ENCODE measurements at places on chromosomes 6 and 20.

DNA sequence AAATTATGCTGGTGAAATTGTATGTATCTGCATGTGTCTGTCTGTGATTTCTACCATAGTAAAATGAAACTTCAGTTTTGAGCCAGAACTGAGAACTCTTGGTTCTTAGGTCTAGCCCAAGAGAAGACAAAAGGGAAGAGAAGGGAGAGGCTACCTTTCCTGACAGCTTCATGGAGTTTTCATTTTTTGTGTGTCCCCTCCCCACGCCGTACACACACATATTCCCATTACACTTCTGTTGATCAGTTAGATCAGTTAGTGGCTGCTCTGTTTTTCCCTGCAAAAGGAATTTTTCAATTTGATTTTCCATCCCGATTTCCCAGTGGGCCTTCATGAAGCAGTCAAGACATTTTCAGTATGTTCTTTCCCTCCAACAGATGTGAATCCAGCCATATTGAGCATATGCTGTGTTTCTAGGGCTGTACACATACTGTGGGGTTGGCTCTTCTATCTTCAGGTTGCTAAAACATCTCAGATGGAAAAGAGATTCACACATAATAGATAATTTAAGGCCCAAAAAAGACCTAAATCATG, 52.5 kb downstream of the HIVEP1 start:
- DNase-seq = no peak

DNA sequence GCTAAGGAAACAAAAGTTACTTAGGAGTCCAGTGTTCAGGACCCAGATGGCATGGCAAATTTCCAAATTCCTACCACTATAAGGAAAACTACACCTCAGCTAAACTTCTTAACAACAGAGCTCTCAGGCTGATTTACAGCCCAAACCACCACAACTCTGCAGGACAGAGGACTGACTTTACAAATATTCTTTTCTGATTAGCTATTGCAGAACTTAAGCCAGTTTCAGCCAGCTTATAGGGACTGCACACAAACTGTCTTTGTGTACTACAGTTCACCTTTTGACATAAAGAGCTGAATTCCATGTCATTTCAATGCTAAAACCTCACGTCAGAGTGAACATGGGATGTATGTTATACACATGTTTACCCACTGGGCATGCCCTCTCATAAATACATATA, 305.4 kb downstream of the KHDRBS2 start:
- DNase-seq = no peak

DNA sequence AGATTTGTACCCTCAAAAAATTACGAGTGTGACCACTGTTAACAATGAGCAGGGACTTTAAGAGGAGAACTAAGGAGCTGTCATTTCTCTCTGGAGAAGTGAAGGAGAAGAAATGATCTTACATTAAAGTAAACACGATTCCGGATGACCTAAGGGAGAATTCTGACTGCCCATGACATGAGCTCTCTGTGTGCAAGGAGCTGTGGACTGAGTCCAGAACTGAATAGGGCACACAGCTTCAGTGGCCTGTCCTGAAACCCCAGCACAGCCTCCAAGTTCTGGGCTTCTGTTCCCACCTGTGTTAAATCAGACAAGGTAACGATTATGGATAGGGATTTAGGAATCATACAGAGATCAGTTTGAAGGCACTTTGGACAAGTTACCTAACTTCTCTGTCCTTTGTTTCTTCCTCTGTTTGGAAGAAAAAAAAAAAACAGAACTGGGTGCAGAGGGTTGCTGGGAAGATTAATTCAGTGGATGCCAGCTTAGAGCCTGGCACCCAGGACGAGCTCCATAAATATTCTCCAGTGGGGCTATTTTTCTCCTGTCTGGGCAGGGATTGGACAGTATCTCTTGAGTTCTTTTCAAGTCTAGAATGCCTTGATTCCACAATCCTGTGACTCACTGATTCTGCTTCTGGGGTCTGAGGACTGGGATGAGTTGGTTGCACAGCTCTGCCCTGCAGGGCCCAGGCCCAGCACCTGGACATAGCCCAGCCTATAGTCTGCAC, 65.7 kb downstream of the MRPL14 start:
- DNase-seq = no peak

DNA sequence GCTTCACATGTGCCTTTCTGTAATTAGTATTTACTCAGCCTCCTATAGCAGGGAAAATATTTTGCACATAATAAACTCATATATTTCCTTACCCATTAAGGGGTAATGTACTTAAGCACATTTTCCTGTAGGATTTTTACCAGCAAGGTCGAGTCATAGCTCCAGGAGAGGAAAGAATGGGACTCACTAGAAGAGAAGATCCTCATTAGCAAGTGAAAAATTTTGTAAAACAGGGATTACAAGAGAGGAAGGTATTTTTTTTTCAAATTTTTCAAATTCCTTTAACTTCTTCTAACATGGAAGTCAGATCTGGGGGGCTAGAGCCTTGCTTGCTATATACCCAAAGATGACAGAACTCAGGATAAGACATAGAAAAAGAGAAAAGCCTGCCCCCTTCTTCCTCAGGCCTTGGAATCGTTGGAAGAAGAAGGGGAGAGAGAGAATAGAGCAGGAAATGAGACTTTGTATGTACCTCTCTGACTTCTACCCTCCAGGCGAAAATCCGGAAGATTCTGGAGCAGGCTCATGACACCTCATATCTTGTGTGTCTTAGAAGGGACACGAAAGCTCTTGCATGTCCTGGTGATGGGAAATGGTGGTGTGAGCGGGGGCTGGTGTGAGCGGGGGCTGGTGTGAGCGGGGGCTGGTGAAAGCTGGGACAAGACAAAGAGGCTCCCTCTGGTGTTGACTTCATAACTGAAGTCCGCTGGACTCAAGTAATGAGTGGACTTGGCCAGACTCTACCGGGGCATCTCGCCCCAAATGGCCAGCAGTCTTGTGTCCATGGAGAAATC, 256.9 kb upstream of the PLCB4 start:
- DNase-seq = no peak

GRCh38 chr6:153062516-153062915, 60.0 kb upstream of the MTRF1L start:
- no peak for DNase-seq

DNA sequence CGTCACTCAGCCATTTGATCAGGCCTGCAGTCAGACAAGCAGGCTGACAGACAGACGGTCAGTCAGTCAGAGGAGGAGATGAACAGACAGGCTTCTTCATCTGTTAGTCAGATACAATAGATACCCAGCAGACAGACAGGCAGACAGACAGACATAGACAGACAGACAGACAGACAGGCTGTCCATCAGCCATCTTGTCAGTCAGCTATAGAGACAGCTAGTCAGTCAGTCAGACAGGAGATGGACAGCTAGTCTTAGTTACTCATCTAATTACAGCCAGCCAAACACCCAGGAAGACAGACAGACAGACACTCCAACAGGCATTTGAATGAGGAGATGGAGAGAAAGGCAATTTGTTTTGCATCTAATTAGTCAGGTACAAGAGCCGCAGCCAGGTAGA, 36.4 kb downstream of the KCNB1 start:
- no peak for DNase-seq

GRCh38 chr20:44396369-44397130, 41.1 kb downstream of the HNF4A start:
- DNase-seq = no peak

- DNase-seq = no peak
Observed at GRCh38 chr6:42710316-42710715, 12.1 kb downstream of the PRPH2 start.

DNA sequence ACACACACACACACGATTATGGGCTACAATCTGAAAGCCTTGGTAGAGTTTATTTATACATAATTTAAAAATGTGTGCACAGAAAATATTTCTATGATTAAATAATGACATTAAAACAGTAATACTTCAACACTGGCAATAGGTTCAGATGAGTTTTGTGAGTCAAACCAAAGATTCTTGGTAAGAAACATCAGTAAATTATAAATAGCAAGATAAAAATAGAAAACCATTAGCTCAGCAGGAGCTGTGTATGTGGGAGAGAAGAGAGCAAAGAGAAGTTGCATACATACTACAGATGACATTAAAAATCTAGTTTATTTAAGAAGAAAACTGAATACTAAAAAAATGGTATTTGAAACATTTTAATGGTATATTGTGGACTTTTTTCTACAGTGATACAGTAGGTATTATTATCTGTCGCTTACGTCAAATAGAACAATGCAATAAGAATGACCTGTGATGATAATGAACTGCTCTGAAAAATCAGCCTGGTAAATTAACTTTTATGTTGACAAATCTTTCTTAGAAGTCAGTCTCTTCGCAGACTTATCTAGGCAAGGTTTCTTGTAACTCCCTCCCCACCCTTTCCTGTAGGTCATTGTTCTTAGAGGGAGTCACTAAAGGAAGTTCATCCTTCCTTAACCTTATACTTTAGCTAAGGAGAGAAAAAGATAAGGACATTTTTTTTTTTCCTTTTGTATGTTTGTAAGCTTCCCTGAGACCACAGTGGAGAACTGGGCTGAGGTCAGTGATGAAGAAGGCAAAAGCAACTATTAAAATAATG, 149.3 kb downstream of the GJA1 start:
- DNase-seq = no peak

- DNase-seq = no peak
Observed at GRCh38 chr20:46621492-46621891, 29.8 kb downstream of the SLC13A3 start.

DNA sequence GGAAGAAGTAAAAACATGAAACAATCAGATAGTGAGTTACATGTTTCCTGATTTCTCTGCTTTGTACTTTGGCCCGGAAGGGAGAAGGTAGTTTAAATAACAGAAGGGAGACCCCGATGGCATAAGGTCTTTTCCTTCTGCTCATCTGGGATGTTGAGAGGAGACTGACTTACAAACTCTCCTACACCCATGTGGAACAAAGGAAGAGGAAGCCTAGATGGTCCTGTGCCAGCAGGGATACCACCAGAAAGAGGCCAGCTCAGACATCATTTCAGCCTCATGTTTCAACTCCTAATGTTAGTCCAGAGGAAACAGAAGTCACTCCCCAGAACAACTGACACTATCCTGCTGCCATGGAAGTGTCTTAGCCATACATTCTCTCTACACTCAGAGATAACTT, 250.7 kb upstream of the NOX3 start:
- DNase-seq = no peak

DNA sequence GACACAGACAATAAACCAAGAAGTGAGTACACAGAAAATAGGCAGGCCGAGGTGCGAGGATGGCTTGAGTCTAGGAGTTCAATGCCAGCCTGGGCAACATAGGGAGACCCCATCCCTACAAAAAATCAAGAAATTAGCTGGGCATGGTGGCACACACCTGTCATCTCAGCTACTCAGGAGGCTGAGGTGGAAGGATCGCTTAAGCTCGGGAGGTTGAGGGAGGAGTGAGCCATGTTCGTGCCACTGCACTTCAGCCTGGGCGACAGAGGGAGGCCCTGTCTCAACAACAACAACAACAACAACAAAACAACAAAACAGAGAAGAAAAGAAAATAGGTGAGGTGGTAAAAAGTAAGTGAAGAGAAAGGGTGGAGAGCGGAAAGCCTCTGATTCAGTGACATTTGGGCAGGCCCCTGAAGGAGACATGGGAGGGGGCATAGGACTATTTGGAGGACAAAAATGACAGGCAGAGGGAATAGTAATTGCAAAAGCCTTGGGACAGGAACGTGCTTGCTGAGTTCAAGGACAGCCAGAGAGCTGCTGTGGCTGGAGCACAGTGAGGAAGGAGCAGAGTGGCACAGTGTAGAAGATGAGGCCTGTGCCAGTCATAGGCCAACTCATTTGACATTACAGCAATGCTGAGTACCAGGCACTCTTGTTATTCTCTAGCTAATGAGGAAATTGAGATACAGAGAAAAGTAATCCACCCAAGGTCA, 160.6 kb downstream of the VEGFA start:
- DNase-seq = no peak

GRCh38 chr6:110664933-110665332, 150.3 kb downstream of the CDK19 start:
- DNase-seq = no peak

GRCh38 chr6:169190144-169190584, 63.5 kb downstream of the THBS2 start:
- no peak for DNase-seq

DNA sequence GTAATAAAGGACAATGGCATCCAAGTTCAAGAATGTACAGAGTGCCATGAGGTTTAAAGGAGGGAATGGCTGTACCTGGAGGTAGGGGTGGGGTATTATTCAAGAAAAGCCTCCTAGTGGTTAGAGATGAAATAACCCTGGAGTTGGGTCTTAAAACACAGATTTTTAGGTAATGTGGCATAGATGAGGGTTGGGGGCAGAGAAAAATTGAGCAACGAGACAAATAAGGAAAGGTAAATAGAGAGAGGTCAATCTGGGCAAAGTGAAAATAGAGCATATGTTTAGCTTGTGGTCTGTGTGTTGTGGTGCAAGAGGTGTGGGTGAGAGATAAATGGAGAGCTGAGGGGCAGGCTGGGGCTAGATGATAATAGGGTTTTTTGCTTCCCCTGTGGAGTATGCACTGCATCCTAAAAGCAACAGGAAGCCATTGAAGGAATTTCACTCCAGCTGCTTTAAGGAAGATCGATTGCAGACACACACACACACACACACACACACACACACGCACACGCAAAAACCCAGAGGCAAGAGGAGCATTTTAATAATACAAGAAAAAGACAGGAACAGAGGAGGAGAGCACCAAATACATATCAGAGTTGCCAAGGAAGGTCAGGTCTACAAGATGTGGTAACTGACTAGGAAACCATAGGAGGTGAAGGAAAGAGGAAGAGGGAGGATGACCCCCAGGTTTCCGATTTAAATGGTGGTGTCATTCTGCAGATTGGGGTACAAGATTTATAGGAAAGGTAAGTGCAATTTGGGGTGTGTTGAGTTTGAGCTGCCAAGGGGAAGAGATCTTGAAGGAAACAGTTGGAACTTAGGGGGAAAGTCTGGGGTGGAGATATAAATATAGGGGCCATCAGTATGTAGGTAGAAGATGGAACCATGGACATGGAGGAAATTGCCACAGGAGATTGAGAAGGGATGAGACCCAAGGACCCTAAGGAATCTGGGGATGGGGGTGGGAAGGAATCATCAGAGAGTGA, 31.3 kb upstream of the ADGRF1 start:
- no peak for DNase-seq

DNA sequence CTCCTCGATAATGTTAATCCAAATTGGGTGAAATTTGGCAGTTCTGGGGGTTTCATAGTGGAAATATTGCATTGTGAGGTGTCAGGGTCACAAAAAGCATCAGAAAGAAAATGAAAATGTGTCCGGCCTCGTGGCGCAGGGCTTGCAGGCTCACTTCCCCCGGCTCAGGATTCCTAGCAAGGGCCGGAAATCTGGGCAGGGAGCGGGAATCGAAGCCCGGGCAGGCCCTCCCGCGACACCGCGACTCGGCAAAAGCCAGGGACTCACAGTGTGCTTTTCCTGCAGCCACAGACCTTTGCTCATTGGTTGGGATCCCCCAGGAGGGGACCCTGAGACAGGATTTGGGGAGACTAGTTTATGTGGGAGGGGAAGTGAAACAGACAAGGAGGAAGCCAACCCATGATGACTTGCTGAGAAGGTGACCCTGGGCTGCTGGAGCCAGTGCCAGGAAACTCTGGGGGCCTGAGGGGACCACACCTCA, 847 bp upstream of the CD93 start:
- DNase-seq = no peak
